HS-27A (cell line): ENCODE measurements at places on chromosomes 13 and 19.

GRCh38 chr19:30061223-30062064 lies 119.4 kb downstream of the URI1 start:
- DNase-seq, result no peak

GRCh38 chr19:1250437-1251260 lies 2.3 kb downstream of the MIDN start:
- DNase-seq, result no peak

DNA sequence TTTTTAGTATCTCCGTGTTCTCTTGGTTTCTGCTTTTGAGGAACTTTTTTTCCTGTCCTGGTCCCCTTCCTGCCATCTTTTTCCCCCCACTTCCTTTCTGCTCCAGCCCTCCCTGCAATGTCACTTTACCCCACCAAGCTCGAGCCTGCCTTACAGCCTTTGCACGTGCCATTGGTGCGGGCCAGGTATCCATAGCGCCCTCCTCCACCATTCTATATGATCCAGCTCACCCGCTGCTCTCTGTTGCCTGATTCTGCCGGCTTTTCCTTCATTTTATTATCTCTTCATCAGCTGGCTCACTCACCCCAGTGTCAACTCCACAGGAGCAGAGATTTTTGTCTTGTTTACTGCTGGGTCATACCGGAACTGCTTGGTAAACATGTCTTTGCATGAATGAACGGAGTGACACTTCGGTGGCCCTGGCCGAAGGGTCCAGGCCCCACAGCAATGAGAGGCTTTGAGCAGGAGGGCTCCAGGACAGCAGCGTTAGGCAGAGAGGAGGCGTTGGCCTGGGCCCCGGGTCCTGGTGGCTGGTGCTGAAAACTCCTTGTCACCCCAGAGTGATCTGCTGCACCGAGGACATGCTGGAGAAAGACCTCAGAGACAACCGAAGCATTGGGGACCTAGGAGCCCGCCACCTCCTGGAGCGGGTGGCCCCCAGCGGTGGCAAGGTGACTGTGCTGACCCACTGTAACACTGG lies 1.2 kb downstream of the MRI1 start:
- DNase-seq, result no peak

- DNase-seq, result no peak
Observed at GRCh38 chr19:47094557-47095475, 18.8 kb downstream of the ZC3H4 start.

DNA sequence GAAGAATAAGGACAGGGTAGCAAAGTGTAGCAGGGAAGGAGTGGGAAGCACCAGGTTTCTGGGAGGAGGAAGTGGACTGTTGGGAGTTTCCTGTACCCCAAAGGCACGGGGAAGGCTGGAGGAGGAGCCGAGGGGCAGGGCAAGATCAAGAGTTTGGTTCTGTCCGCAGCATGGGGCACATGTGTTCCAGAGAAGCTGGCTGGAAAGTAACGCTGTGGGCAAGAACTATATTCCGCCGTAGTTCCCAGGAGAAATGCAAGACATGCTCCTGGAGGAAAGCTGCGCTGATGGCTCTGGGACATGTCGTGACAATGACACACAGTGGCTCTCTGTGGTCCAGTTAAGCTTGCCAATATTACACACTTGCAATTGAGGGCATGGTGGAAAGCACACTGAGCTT lies 51.7 kb upstream of the KPNA3 start:
- DNase-seq, result no peak

DNA sequence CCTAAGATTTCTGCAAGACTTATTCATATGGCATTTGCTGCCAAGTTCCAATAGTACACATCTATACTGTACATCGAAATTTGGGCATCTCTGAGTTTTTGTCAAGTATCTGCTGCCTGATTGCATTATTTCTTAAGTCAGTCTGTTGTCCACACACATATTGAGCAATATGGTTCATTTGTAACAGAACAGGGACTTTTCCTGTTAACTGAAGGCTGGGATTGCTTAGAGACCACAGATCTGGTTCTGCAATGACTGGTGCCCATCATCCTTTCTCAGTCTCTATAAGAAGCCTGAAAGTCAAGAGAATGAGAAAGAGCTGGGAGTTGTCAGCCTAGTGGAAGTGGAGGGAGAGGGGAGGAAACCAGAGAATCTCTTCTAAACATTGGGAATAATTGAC lies 22.5 kb upstream of the MYCBP2 start:
- no peak for DNase-seq

- no peak for DNase-seq
Observed at GRCh38 chr19:50205681-50206138, 2.3 kb downstream of the MYH14 start.

DNA sequence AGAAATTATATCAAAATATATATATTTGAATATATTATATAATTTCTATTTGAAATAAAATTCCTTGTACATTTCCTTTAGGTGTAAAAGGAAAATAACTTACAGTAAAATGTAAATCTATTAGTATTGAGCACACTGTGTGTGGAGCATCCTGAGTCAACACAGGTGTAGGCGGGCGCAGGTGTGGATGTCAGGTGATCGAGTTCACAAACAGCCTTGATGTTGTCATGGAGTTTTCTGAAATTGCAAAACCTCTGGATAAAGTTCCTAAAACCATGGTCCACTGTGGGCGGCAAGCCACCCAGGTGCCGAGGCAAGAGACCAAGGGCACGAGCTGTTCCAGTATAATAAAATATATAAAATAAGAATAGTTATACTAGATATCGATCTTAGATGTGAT lies 27.7 kb upstream of the MCF2L start:
- DNase-seq, result no peak

- DNase-seq, result no peak
Observed at GRCh38 chr19:15893477-15893876, 4.4 kb downstream of the CYP4F2 start.

- DNase-seq, result no peak
Observed at GRCh38 chr13:83086088-83086487, 796.2 kb downstream of the SLITRK1 start.

GRCh38 chr13:63345835-63346234 lies 1930.2 kb upstream of the PCDH20 start:
- no peak for DNase-seq

- no peak for DNase-seq
Observed at GRCh38 chr19:28727480-28728159, 485.3 kb downstream of the UQCRFS1 start.

DNA sequence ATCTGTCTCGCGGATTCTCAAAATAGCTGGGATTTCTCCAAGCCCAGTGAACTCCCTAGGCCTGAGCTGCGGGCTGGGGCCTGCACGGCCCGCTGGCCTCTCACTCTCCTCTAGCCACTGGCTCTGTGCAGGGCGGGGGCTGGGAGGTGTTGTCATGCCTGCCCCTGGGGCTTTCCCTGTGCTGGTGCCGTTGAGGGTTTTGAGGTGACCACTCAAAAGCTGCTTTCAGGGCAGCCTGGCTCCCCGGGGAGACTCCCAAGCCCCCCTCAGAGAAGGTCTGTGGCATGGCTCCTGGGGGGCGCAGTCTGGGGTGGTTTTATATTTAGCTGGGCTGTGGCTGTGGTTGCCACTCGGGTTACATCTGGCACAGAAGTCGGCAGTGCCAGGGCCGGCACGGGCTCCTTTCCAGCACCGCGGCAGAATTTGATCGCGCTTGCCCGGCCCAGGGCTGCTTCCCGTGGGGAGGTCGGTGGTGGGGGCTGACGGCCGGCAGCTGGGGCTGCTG lies 10.0 kb downstream of the NDUFB7 start:
- DNase-seq, result no peak

DNA sequence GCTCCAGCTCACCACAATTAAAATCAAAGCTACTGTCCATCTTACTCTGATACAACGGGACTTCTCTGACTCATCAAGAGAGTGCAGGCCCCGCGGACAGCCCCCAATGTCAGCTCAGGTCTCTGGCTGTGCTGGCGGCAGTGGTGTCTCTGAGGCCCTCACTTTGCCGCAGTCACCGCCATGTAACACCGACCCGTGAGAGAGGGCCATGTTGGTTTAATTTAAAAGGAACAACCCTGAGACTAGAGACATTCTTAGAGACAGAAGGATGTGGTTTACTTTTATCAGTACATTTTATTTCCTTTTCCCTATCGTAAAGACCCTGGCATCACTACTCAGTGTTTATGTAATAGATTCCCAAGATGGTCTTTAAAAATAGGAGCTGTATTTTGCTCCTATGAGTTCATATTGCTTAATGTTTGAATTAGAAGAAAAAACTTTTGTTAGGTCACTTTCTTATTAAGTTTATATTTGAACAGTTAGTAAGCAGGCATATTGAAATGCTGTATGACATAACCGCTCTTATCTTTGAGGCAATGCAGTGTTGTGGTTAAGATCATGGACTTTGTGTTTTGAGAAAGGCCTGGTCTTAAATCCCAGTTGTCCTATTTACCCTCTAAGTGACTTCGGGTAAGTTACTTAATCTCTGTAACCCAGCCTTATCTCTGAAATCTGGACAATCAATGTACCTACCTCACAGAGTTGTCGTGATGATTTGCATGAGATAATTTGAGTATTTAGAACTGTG lies 23.4 kb downstream of the DGKH start:
- DNase-seq, result no peak

GRCh38 chr13:110356362-110356761 lies 49.3 kb downstream of the COL4A2 start:
- DNase-seq, result no peak

- no peak for DNase-seq
Observed at GRCh38 chr19:55538132-55538531, 1.2 kb upstream of the SBK2 start.

GRCh38 chr19:38362076-38362945 lies 12.1 kb upstream of the PSMD8 start:
- DNase-seq, result no peak

DNA sequence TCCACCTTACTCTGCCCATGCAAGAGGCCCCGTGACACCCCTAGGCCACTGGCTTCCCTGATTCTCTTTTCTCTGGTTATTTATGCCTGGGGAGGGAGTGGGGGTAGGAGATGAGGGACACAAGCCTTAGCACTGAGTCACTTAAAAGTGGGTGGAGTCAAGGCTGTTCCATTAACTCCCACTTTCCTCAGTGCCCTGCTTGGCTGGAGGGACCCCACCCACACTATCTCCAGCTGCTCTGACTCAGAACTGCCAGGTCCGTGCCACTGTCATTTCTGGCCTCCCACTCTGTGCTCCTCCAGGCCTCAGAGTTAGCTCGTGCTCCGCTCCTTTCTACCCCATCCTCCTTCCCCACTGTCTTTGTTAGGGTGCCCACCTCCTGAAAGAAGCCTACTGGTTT lies 113.4 kb upstream of the UQCRFS1 start:
- DNase-seq, result no peak

DNA sequence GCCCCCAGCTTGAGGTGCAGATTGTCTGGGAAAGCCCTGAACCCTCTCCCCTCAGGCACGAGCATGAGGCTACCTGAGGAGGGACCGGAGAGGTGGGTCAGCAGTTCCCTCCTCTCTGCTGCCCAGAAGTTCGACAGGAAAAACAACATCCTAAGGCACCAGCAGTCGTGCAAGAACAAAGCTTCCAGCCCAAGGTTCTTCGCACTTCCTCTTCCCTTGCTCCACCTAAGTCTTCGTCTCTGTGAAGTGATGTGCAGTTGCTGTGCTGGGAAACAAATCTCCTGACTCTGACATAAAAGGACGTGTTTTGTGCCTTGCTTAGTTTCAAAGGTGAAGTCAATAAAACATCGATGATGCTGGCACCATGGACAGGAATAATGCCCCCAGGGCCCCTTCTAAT lies 173.3 kb downstream of the USP12 start:
- DNase-seq, result no peak
